ENCODE measurements at places on chromosomes 7 and 10.

DNA sequence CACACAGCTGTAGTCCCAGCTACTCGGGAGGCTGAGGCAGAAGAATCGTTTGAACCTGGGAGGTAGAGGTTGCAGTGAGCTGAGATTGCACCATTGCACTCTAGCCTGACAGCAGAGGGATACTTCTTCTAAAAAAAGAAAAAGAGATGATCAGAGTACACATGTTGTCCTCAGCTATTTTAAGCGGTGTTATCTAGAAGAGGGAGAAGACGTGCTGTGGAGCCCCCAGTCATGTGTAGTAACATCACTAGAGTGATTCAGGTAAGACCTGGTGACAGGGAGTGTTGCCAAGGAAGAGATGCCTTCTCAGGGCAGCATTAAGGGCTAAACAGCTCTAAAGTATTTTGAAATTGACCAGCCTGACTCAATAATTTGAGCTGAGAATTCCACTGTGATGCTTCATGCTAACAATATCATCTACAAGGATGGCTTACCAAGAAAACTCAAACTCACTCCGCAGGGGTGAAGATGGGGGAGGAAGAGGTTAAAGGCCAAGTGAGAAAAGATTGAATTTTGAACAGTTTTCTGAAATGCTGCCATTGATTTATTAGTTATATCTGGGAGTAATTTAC is 97.4 kb downstream of the KLF6 start:
- no peak for DNase-seq

DNA sequence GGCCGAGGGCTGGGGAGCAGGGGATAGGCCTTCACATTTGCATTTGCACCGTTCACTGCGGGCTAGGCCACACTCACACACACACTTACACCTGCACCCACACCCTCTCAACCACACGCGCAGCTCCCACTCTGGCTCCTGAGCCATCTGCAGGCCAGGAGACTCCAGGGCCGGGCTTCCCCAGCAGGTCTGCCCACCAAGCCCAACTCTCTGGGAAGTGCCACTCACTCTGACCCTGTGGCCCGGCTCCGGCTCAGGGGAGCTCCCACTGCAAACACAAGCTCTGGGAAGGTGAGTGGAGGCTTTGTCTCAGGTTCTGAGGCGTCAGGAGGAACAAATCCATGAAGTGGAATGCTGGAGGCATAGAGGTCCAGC is 157.9 kb downstream of the NRF1 start:
- DNase-seq, result no peak

DNA sequence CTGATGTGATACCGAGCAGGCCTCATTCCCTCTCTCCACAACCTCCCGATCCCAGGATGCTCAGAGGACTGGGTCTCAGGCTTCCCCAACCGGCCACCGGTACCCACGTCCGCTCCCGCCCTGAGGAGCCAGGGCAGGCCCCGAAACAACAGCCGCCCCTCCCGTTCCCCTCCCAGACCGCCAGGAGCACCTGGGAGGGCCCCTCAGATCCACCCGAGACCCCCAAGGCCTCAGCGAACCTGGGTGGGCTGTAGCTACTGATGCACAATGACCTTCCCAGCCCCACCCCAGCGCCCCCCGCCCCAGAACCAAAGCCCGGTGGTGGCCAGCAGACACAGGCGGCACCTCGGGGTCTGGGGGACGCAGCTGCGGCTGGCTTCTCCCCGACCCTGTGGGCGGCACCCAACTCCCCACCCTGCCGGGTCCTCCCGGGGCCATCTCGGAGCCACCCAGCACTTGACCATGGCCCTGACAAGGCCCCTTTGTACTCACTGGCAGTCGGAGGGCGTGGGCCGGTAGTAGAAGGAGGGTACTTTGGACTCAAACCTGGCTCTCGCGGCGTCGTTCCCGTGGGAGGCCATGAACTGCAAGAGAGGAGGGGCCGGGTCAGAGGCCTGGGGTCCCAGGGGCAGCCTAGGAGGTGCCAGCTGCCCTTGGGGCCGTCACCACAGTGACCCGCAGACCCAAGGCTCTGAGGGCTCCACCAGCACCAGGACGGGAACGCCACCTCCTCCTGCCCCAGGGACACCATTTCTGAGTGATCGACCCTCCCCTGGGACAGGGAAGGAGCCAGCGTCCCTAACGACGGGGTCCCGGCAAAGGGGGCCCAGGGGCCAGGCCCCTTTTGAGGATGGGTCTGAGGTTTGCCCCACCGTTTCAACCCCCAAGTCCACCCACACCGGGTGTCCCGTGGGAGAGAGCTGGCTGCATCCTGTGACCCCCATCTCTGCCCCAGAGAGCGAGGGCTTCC is 28.1 kb downstream of the ADAP1 start:
- DNase-seq, result no peak

DNA sequence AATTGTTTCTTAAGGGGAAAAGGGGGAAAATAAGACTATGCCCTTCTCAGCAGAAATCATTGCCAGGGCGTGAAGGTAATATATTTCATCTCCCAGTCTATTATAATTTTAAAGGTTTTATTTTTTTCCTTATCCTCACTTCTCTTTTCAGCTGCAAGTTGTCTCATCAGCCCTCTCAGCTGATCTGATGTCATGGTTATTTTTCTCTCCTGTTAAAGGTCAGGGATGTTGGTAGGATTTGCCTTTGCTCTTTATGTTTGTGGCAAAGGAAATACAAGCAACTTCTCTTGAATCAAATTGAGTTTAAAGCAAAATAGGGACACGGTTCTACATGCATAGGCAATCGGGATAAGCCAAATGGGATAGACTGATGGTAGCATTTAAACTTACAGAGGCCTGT is 946.9 kb downstream of the SORCS1 start:
- DNase-seq, result no peak

- no peak for DNase-seq
Observed at GRCh38 chr7:17415955-17416354, 117.5 kb downstream of the AHR start.

GRCh38 chr7:28812616-28813015 is 145.5 kb downstream of the TRIL start:
- no peak for DNase-seq

GRCh38 chr10:104038537-104038936 is 47.1 kb downstream of the COL17A1 start:
- DNase-seq, result no peak
